ENCODE measurements at places on chromosomes 2 and 18. TPM values are rescaled to one million over a fixed set of nuclear protein-coding genes. Genes with fewer than 3 reads are reported as not detected.

Gene RNF125
- total RNA-seq, result 35.6 TPM

Gene HOXD9
- not detected for total RNA-seq

Gene C2orf81
- total RNA-seq, result 3.3 TPM

Gene TMEM178A
- not detected for total RNA-seq

Gene SLC11A1
- 0.17 TPM for total RNA-seq

- no peaks in the 10 kb centered on the region for H3K4me1 ChIP-seq
- H3K27ac ChIP-seq, result no peak overlapping the region
- no peaks in the 10 kb centered on the region for H3K36me3 ChIP-seq
- H3K4me3 ChIP-seq, result no peak overlapping the region
- H3K27me3 ChIP-seq, result no peaks in the 10 kb centered on the region
These were observed 84.9 kb downstream of the MRO start for GRCh38 chr18:50734886-50735285.

DNA sequence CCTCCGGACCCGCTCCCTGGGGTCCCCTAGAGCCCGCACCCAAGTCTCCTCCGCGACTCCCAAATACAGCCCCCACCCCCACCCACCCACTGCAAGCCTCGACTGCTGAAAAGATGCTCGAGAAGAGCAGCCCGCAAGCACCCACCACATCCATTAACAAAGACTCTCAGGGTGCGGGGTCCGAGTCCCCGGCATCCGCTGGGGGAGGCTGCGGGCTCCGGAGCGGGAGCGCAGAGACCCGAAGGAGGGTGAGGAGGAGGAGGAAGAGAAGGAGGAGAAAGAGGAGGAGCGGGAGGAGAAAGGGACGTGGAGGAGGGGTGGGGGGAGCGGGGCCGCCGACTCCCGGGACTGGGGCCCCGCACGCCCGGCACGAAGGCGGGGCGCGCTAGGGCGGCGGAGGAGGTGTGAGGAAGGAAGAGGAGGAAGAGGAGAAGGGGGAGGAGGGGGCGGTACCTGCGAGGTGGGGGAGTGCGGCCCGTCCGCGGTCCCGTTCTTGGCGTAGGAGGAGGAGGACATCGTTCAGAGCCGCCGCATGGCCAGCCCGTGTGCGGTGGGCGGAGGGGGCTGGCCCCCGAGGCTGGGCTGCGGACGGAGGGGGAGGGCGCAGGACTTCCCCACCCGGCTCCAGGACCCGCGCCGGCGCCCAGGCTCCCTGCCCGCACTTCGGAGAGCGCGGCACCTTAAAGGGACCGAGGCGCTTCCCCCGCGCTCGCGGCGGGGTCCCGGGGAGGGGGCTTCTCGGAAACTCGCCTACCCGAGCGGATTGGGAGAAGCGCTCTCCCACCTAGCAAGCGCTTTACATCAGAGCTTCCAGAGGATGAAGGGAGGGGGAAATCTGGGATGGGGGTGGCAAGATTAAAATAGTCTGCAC lies at the start of gene CACNB4:
Gene CACNB4, minus strand, starts transcription at position 549 of the 871 bp plus-strand sequence.
- H3K4me3 ChIP-seq, result peak within 1 kb of the TSS; percentile 77
- peaks cover 63% of the 10 kb centered on the region for H3K27me3 ChIP-seq
- no peak within 1 kb of the TSS for H3K27ac ChIP-seq
- peak; percentile 8 for DNase-seq
- H3K36me3 ChIP-seq, result no peaks in the 10 kb centered on the region

- H3K4me1 ChIP-seq, result no peaks in the 10 kb centered on the region
- H3K27me3 ChIP-seq, result peaks cover 16% of the 10 kb centered on the region
- no peak overlapping the region for H3K4me3 ChIP-seq
- H3K27ac ChIP-seq, result no peak overlapping the region
- no peak for DNase-seq
These were observed 9.6 kb downstream of the SNTG2 start for GRCh38 chr2:960061-960736.

GRCh38 chr18:69157906-69158305 lies 242.8 kb upstream of the DOK6 start:
- H3K27ac ChIP-seq, result no peak overlapping the region
- no peaks in the 10 kb centered on the region for H3K36me3 ChIP-seq
- H3K27me3 ChIP-seq, result no peaks in the 10 kb centered on the region
- no peak for DNase-seq

DNA sequence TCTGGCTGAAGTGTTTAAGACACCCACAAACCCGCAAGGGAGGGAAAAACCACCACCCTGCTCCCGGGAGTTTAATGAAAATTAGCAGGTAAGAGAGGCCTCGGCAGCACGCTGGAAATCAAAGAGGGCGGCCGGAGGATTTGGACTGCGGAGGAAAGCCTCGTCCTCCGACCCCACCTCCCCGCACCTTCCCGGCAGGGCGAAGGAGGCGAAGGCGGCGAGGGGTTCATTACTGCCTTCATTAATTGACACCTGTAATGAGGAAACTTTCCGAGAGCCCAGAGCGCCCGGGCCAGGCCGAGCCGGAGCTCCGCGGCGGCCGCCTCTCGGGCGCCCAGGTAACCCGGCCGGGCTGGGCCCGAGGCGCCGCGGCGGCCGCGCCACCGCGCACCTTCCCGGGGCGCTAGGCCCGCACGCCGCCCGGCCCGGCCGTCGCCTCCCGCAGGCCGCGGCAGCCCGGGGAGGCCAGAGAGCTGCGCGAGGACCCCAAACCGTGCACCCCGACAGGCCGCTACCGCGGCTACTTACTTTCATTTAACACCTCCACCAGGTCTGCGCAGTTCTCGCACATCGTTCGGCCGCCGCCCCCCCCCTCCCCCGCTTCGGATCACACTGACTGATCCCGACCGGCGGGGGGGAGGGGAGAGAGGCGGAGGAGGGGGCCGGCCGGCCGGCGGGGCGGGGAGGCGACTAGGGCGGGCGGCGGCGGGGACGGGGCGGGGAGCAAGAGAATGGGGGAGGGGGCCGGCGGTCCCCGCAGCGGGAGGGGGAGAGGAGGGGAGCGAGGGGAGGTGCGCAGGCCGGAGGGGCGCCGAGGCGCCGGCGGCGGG lies 550 bp downstream of the USP34 start:
- peaks cover 32% of the 10 kb centered on the region for H3K4me1 ChIP-seq
- no peaks in the 10 kb centered on the region for H3K27me3 ChIP-seq
- H3K36me3 ChIP-seq, result peaks cover 28% of the 10 kb centered on the region
- H3K4me3 ChIP-seq, result peak overlapping the region; percentile 93
- peak; percentile 85 for DNase-seq

GRCh38 chr2:168348076-168348475 lies 100.7 kb upstream of the STK39 start:
- H3K27ac ChIP-seq, result no peak overlapping the region
- H3K27me3 ChIP-seq, result no peaks in the 10 kb centered on the region
- H3K4me3 ChIP-seq, result no peak overlapping the region
- H3K4me1 ChIP-seq, result peaks cover 8% of the 10 kb centered on the region
- no peaks in the 10 kb centered on the region for H3K36me3 ChIP-seq

DNA sequence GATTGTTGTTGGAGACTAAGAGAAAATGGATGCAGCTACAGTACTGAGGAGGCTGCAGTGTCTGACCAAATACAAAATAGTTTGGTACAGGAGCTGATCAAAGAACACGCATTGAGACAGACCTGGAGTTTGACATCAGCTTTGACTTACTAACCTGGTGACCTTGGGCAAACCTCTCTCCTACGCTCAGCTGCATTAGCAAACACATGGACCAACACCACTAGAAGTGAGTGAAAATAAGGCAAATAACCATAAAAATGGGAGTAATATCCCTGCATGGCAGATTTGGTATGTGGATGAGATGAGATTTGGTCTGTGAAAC lies 126.5 kb downstream of the LPIN1 start:
- H3K27ac ChIP-seq, result no peak overlapping the region
- no peaks in the 10 kb centered on the region for H3K36me3 ChIP-seq
- DNase-seq, result no peak

DNA sequence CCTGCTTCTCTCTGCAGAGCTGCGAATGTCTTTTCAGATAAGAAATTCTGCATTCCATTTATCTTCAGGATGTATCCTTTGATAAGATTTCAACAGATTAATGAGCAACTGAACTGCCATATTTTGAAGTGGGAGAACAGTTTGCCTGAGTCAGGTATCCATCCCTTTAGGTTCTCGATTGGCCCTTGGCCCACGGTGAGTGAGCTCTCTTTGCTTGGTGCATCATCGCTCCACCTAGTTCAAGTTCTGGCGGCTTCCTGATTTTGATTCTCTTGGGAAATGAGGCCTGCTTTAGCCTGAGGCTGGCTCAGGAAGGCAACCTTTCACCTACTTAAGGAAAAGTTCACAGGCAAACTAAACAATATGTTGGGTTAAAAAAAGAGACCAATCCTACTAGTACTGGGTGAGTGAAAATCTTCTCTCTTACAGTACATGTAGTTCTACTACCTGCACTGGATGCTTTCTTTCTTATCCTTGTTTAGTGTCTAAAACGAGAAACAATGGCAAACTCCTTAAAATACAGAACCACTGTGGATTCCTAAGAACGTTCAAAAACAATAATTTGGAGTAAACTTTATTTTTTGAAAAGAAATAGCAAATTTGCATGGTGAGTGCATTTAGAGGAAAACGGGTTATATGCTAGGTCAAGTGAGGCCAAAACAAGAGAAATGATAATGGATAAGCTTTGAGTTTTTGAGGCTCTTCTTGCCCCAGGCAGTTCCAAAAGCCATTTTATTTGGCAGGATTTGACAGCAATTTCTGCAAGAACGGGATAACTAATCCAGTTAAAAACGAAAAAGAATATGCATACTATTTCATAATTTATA lies 837 bp upstream of the ACSL3 start:
- H3K36me3 ChIP-seq, result no peaks in the 10 kb centered on the region
- peaks cover 7% of the 10 kb centered on the region for H3K4me1 ChIP-seq
- peak overlapping the region; percentile 61 for H3K27ac ChIP-seq
- H3K27me3 ChIP-seq, result peaks cover 8% of the 10 kb centered on the region

DNA sequence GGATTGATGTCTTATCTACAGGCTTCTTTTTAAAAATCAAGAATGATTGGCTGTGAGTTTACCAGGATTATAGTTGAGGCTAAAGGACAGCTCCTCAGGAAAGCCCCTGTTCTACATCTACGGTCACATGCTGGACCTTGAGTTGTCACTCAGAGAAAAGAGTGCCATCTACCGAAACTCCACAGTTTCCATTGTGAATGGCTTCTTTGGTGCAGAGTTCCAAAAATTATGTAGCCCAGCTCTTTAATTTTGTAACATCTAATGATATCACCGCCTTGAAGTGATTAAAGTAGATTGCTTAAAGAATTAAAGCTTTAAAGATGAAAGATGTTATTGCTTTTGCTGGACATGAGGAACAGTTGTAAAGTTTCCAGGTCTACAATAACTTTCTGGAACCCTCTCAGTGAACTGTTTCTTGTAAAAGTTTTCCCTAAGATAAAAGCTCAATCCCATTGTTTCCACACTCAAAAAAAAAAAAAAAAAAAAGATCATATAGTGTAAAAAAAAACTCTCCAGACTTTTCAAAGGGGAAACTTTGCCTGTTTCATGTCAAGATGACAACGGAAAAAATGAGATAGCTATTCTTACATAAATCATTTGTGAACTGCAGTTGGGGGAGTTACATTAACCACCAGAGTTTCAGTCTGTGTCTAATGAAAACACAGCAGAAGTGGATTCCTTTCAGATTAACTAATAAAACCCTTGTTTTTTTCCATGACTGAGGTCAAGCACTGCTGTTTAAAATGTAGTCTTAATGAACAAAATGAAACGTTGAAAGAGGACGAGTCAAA lies 4.3 kb downstream of the COL3A1 start:
- DNase-seq, result no peak
- peaks cover 3% of the 10 kb centered on the region for H3K4me1 ChIP-seq
- no peaks in the 10 kb centered on the region for H3K36me3 ChIP-seq
- H3K4me3 ChIP-seq, result no peak overlapping the region
- no peak overlapping the region for H3K27ac ChIP-seq

DNA sequence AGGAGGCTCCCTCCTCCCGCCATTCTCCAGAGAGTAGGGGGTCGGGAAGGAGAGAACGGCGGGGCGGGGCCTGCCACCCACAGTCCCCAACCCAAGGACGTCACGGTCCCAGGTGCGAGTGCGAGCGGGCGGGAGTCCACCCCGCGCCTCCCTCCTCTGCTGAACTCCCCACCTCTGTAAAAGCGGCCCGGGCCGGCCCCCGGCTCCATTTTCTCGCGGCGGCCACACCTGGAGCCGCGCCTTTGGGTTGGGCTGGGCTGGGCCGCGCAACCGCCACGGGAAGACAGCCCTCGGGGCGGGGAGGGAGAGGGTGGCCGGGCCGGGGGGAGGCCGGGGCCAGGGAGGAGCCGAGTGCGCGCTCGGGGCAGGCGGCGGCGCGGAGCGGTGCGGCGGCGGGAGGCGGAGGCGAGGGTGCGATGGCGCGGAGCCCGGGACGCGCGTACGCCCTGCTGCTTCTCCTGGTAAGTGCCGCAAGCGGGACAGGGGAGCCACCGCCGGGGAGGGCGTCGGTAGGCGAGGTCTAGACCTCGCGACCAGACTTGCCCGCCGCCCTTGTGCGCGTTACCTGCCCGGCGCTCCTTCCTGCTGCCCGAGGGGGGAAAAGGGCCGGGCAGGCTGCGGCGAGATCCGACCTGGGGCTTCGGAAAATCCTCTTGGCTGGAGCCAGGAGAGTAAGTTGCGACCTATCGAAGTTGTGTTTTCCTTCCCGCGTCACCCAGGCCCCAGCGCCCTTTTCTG lies at the start of gene DSG2:
Gene DSG2, plus strand, starts transcription at position 342 of the 738 bp plus-strand sequence. Its CDS starts 75 bp downstream, at position 417.
- no peaks in the 10 kb centered on the region for H3K36me3 ChIP-seq
- peaks cover 10% of the 10 kb centered on the region for H3K4me1 ChIP-seq
- peaks cover 36% of the 10 kb centered on the region for H3K27me3 ChIP-seq
- peak within 1 kb of the TSS; percentile 72 for H3K4me3 ChIP-seq
- DNase-seq, result peak; percentile 30

GRCh38 chr18:46264255-46264654 lies 160.1 kb downstream of the HAUS1 start:
- peaks cover 72% of the 10 kb centered on the region for H3K4me1 ChIP-seq
- H3K36me3 ChIP-seq, result peaks cover 77% of the 10 kb centered on the region
- no peaks in the 10 kb centered on the region for H3K27me3 ChIP-seq
